Myometrial cell (primary cell): ENCODE measurements at places on chromosomes 16 and 17. TPM values are rescaled to one million over a fixed set of nuclear protein-coding genes. Genes with fewer than 3 reads are reported as not detected.

TMC6 gene
- total RNA-seq, result 0.53 and 0.58 TPM in 2 replicates

KRTAP2-3 gene
- total RNA-seq, result 0.89 TPM in 1 of 2 replicates, not detected in the other

FNDC8 gene
- not detected in 2 replicates for total RNA-seq

PRR35 gene
- not detected in 2 replicates for total RNA-seq

PRAC2 gene
- not detected in 2 replicates for total RNA-seq

NACA2 gene
- total RNA-seq, result not detected in 2 replicates
